ENCODE measurements at places on chromosomes 7 and 10.

DNA sequence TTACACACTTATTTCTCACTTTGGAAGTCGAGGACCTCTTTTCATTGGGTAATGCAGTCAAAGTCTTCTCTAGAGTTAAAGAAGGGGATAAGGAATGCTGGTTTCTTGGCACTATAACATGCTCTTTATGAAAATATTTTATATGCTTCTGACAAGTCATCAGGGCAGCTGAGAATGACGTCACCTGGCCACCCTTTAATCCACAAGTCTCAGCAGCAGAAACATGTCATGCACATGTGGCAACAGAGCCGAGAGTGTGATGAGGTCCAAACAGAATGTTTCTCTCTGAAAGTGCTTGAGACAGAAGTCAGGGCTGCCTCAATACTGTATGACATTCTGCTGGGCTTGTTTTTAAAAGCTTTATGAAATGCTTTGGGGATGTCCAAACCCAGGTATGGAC, 63.5 kb upstream of the C10orf90 start:
- no peak for DNase-seq

DNA sequence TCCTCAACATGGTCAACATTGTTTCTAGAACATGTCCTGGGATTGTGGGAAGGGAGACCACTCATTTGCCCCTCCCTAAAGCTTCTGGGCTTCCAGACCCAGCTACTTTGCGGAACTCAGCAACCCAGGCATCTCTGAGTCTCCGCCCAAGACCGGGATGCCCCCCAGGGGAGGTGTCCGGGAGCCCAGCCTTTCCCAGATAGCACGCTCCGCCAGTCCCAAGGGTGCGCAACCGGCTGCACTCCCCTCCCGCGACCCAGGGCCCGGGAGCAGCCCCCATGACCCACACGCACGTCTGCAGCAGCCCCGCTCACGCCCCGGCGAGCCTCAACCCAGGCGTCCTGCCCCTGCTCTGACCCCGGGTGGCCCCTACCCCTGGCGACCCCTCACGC, at the start of gene EPO:
Gene EPO, plus strand, starts transcription at position 190 of the 392 bp plus-strand sequence. CDS start 513 bp downstream, outside the sequence.
- DNase-seq, result no peak

DNA sequence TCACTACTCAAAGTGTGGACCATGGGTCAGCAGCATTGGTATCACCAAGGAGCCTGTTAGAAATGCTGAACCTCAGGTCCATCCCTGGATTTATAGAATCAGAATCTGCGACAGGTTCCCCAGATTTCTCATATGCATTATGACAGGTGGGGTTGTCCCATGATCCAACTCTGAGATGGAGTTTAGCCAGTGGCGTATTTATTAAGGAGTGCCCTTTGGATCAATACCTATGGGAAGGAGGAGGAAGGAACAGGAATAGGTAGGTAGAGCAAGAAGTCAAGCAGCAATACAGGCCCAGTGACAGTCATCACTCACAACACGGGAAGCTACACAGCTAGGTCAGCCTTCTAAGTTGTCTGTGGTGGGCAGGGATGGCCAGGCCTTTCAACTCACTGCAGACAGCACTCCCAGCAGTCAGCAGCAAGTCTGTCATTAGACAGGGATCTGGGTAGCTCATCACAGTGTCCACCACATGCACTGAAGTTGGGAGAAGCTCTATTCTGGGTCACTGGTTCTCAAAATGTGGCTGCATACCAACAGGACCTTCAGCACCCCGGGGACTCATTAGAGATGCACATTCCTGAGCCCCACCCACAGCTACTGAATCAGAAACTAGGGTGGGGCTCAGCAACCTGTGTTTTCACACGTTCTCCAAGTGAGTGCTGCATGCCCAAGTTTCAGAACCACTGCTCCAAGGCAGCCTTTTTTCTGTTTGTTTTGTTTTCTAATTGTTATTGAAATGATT, 532.3 kb upstream of the GALNT17 start:
- DNase-seq, result no peak

DNA sequence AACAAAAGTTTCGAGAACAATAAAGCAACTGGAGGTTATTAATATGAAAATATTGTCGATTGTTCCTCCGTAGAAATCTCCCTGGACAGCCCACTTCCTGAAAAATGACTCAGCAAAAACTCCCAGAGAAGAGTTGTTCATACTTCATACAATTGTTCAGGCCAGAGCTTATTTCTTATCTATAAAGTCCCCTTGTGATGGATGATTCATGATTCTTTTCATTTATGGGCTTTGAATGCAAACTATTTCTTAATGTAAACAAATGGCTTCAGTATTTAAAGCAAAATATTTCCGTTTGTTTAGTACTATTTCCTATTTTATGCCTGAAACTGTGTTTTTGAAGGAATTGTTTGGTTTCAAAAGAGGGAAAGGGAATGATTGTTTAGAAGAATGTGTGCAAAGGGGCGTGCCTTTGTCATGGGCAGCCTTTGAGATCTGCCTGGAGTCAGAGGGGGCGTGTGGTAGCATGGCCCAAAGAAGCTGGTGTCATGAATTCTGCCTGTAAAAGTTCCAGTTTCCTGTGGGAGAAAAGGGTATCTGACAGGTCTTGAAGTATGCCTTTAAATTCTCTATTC, 26.2 kb upstream of the EXOC6 start:
- DNase-seq, result no peak

GRCh38 chr7:139117599-139118233, 8.2 kb upstream of the ZC3HAV1 start:
- no peak for DNase-seq

- no peak for DNase-seq
Observed at GRCh38 chr7:73992101-73992562, 35.8 kb upstream of the ELN start.

DNA sequence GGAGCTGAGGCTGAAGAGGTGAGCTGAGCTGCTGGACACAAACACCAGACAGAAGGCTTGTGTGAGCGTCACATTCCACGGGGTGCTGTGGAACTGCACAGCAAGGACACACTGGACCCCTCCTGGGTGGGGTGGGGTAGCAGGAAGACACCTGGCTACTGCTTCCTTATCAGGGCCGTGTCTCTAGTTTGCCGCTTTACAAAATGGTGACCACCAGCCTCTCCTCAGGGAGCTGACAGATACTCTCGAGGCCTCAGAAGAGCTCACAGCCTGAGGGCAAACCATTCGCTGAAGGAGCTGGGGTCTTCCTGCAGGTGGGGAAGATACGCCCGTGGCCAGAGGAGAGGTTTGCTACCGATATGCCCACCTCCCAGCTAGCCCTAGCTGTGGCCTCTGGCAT, 461.9 kb downstream of the PLXNA4 start:
- DNase-seq, result no peak

- DNase-seq, result no peak
Observed at GRCh38 chr7:107461938-107462533, 7.8 kb upstream of the GPR22 start.

- no peak for DNase-seq
Observed at GRCh38 chr10:108872854-108873253, 1050.5 kb downstream of the XPNPEP1 start.

DNA sequence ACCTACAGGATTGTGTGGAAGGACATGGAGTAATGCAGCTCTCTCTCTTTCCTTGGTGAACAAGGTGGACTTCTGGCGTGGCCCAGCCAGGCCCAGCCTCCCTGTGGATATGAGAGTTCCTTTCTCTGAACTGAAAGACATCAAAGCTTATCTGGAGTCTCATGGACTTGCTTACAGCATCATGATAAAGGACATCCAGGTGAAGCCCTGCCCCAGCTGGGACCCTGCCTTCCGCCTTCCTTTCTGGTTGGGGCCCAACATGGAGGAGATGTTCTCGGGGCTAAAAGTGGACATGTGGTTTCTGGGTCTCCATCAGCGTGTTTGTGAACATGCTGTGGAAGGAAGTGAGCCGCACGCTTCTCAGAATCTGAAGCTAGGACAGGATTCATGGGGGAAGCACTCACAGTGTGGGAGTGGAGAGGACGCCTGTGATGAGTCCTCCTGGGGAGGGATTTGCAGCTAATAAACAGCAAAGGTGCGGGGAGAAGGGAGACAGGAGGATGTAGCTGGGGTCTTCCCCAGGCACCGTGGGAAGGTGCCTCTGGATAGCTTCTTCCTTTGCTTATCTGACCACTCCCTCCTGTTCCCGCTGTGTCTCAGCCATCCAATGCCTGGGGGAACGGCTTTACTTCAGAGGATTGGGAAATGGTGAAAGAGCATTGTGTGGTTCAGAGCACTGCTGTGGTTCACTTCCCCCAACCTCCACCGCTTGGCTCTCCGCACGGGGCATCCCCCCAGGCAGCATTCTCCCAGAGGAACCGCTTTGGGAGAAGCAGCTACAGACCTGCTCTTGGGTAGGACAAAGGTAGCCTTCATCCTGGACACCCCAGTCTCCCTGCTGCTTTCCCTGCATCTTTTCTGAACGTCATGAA, 5.5 kb downstream of the CPA5 start:
- peak; percentile 62 for DNase-seq

DNA sequence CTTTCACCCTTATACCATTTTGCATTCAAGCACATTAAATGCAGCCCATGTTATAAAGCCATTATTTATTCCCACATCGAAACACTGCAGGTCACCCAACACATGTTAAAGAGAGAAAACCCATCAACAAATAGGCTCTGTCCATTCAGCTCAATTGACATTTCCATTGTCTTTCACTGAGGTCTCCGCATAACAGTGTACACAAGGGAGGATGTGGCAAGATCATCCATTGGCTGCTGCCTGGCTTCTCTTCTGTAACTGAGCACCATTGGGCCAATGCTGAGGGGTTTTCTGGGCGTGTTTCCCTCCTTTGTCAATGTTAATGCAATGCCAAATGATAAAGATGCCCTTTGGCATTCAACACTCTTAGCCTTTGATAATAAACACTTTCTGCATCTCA, 278.1 kb upstream of the SP4 start:
- no peak for DNase-seq

- DNase-seq, result no peak
Observed at GRCh38 chr10:128624656-128625530, 498.7 kb upstream of the MKI67 start.

GRCh38 chr10:34049469-34049868, 715.0 kb upstream of the NRP1 start:
- DNase-seq, result no peak

DNA sequence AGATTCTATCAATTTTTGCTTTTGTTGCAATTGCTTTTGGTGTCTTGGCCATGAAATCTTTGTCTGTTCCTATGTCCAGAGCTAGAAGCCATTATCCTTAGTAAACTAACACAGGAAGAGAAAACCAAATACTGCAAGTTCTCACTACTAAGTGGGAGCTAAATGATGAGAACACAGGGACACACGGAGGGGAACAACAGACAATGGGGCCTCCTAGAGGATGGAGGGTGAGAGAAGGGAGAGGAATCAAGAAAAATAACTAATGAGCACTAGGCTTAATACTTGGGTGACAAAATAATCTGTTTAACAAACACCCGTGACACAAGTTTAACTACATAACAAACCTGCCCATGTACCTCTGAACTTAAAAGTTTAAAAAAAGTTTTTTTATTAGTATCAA, 78.2 kb downstream of the ANKRD26 start:
- DNase-seq, result no peak

- DNase-seq, result no peak
Observed at GRCh38 chr10:100945754-100946153, 23.6 kb upstream of the SEMA4G start.

DNA sequence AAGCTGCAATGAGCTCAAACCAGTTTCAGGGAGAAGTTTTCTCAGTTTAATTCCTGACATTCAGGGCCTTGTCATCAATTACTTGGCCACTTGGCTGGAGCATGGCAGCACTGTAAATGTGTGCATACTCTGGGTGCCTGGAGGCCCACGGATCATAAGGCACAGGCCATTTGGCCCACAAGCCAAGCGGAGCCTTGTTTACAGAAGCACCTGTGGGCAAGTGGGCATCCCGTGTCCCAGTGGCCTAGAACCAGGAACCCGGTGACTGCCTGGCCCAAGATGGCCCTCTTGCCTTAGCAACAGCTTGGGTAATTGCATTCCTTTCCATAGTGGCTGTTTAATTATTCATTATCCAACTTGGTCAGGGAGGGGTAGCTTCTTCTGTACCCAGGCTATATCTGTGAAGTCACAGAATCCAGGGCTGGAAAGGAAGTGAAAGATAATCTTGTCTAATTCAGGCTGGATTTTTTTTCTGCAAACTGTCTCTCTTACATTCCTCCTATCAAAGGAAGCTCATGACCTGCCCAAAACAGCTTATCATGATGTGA, 426.4 kb upstream of the ZMIZ1 start:
- DNase-seq, result no peak

- no peak for DNase-seq
Observed at GRCh38 chr7:68893411-68893810, 704.9 kb upstream of the AUTS2 start.

- no peak for DNase-seq
Observed at GRCh38 chr7:131900785-131901287, 344.4 kb upstream of the PODXL start.

DNA sequence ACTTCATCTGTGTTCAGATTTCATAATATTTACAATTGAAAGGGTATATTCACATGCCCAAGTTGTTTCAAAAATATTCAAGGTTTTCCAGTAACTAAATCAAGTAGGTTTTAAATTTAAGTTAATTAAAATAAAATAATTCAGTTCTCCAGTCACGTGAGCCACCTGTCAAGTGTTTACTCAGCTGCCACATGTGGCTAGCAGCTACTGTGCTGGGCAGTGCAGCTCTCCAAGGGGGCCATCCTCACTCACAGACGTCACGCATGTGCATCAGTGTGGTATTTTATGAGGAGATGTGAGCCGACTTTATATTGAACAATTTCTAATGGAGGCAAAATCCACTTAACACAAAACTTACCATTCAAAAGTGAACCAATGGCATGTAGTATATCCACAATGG, 69.7 kb upstream of the CAMK2B start:
- peak; percentile 66 for DNase-seq

- DNase-seq, result no peak
Observed at GRCh38 chr7:116431787-116432526, 67.6 kb upstream of the CAV2 start.

DNA sequence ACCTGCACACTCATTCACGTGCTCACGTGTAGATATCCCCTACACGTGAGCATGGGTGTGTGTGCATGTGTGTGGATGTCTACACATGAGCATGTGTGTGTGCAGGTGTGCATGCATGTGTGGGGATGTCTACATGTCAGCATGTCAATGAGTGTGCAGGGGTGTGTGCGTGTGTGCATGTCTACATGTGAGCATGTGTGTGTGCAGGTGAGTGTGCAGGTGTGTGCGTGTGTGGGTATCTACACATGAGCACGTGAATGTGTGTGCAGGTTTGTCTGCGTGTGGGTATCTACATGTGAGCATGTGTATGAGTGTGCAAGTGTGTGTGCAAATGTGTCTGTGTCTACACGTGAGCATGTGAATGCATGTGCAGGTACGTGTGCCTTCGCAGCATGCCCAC, 274.8 kb downstream of the PTPRN2 start:
- no peak for DNase-seq

- DNase-seq, result no peak
Observed at GRCh38 chr10:108169846-108170245, 1005.3 kb upstream of the SORCS1 start.

DNA sequence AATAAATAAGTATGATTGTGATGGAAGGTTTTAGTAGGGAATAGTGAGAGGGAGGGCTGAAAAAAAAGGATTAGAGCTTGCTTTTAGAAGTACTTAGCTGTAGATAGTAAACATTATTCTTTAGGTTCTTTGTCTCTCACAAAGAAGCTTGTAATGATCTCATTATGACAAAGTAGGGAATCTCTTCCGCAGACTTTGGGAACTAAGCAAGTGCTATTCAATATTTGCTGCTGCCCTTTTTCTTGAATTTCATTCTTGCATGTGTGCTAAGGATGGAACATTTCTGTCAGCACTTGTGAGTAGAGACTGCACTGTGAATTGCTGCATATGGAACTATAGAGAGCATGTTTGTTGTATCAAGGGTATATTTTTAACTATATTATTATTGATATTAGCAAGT, 173.4 kb downstream of the ST7 start:
- DNase-seq, result no peak

GRCh38 chr7:66306243-66306642, 101.1 kb downstream of the TPST1 start:
- DNase-seq, result no peak
